Common myeloid progenitor, CD34-positive (primary cell): ENCODE measurements at places on chromosomes 4 and X.

DNA sequence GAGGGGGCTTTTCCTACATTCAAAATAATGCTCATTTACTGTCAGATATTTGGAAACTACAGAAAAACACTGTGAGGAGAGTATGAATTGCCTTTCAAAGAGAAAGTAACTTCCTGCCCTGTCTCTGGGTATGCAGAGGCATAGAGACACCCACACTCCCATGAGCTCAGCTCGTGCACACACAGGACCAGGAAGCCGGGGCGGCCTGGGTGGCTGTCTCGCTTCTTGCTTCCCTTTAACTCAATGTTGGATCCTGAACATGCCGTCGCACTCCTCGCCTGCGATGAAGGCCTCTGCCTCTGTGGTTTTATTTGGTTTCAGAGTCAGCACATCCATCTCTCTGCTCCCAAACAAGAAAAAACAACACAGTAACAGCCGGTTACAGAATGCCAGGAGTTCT is 40.1 kb upstream of the GPR78 start:
- no peak for DNase-seq

GRCh38 chr4:113497154-113497884 is 264.2 kb downstream of the CAMK2D start:
- DNase-seq, result no peak

DNA sequence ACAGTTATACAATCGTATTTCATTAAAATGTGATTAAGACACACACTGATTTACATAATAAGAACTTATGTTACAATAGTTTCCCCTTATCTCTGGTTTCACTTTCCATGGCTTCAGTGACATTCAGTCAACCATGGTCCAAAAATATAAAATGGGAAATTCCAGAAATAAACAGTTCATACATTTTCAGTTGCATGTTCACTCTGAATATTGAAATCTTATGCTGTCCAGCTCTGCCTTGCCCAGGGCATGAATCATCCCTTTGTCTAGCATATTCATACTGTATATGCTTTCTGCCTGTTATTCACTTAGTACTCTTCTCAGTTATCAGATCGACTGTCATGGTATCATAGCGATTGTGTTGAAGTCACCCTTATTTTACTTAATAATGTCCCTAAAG is 173.8 kb upstream of the DCAF12L2 start:
- DNase-seq, result no peak

- DNase-seq, result no peak
Measured at GRCh38 chr4:80136270-80136669, 61.0 kb upstream of the PRDM8 start.

DNA sequence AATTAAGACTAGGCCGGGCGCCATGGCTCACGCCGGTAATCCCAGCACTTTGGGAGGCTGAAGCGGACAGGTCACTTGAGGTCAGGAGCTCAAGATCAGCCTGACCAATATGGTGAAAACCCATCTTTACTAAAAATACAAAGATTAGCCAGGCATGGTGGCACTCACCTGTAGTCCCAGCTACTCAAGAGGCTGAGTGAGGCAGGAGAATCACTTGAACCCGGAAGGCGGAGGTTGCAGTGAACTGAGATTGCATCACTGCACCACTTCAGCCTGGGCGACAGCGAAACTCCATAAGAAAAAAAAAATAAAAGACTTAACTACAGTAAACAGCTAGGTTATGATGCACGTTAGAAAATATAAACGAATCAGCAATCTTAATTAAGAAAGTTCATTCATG is 216.0 kb upstream of the TEX13C start:
- no peak for DNase-seq

GRCh38 chr4:6085691-6086628 is 67.7 kb upstream of the C4orf50 start:
- DNase-seq, result no peak
